ENCODE measurements at places on chromosomes 5 and 9.

DNA sequence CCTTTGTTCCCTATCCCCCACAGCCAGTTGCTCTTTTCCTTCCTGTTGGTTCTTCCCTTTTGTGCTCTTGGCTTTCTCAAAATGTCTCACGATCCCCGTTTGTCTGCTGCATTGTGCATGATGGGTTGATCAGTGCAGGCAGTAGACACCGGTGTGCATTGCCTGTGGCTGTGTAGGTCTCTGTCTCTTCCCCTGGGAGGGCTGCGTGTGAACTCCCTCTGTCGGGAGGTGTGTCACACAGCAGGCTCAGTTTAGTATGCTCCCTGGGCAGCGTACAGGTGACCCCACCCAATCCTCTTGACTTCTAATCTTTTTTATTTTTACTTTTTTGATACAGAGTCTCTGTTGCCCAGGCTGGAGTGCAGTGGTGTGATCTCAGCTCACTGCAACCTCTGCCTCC, 265.3 kb downstream of the FSTL4 start:
- peak; percentile 52 for DNase-seq

DNA sequence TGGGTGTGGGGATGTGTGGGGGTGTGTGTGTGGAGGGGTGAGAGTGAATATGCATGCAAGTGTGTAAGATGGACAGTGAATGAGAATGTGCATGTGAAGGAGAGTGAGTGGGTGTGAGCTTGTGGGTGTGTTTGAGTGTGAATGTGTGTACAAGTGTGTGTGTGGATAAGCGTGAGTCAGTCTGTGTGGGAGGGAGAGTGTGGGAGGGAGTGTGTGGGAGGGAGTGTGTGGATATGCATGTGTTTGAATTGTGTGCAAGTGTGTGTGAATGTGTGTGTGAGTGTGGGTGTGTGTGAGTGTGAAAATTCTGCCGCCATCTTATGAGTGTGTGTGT, 3.7 kb upstream of the SCGB3A1 start:
- no peak for DNase-seq

GRCh38 chr5:169765176-169765996, 128.3 kb downstream of the DOCK2 start:
- no peak for DNase-seq

DNA sequence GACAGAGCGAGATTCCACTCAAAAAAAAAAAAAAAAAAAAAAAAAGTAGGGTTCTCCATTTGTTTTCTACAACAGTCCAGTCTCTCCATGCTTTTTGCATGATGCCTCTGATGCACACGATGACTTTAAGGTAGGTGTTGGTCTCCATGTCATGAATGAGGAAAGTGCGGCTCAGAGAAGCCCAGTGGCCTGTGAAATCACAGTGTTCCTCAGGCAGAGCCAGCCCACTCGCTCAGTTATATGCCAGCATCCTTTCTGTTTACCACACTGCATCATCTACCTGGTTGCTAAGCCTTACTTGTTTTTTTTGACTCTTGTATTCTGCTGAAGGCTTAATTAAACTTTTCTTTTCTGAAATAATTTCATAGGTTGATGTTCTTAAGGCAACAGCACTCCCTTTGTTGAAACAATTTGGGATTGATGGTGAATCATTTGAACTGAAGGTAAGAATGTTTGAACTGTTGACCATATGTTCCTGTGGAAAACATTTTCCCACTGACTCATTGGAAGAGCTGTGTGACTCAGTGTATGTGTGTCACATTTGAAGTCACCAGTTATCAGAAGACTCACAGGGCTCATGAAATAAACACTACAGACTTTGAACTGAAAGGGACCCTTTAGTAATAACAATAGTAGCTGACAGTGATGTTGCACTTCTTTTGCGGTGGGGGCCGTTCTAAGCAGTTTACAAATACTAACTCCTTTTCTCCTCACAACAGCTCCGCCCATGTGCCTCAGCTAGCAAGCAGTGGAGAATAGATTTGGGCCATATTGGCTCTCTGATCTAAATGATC, 40.2 kb downstream of the RCL1 start:
- DNase-seq, result no peak

DNA sequence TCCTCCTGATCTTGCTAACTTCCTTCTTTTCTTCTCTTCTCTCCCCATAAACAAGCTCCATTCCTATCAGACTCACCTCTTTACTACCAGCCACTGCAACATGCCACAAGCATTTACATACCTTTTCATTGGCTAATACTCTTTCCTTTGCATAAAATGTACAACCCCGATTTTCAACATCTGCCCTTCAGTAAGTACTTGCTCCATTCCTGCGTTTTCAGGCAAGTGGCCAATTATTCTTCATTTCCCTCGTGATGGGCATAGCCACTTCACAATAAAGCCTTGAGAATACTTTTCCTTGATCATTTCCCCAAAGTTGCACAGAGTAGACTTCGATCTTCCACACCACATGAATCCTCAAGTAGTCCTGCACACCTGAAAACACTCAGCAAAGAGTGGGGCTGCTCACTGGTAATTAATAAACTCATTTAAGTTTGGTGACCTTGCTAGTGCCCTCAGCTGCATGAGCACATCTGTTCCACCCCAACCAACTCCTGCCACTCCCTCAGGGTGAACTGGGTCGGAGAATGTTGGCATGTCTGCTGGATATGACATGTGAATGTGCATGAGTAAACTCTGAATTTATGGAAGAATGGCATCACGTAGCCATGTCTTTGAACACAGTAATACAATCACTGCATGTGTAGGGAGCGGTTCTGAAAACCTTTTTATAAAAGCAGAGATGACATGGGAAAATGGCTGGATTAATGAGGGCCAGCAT, 535.8 kb downstream of the SEMA5A start:
- DNase-seq, result no peak

GRCh38 chr5:12095808-12096281, 191.6 kb upstream of the CTNND2 start:
- no peak for DNase-seq

Data from NCI-H146 (cell line).